ENCODE measurements at places on chromosomes 2 and 18.

- no peak for ATAC-seq
Measured at GRCh38 chr2:41543726-41544125, 504.1 kb upstream of the PKDCC start.

DNA sequence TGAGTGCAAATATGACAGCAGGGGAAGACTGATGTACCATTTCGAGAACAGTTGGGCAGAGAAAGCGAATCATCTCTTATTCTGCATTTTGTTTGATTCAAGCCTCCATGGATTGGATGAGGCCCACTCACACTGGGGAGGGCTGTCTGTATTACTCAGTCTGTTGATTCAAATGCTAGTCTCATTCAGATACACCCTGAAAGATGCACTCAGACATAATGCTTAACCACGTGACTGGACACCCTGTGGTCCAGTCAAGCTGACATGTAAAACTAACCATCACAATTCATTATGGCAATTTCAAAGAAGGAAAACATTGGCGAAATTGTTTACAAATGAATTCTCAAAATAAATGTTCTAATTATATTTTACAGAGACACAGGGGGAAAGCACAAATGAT lies 1210.2 kb downstream of the DPP10 start:
- no peak for ATAC-seq

DNA sequence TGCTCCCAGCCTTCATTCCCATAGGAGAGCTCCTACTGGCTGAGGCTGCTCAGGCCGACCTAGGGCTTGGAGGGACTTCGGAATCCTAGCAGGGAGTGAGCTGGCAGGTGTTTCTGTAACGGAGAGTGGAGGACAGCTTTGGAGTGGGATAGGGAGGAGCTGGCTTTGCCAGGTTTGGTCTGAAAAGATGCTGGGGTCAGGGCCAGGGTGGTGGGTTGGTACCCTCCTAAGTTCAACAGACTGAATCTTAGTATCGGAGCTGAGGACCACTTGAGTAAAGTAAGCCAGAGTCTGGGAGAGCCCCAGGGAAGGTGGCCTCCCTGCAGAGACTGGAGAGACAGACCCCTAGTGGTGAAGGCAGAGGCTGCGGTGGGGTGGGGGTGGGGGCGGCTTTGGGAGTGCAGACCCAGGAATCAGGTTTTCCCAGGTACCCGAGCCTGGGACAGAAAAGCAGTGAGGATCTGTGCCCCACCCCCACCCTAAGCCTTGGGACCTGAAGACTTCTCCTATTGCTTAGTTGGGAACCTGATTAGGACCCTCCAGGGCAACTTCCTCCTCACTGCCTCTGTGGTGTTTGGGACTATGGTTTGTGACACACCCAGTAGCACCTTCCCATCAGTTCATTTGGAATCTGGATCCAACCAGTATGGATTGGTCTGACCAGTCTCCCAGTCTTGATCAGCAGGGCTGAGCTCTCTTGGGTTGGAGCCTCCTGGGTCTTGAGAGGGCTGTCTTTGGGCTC lies 3.0 kb downstream of the CNNM4 start:
- no peak for ATAC-seq

GRCh38 chr18:42072407-42072806 lies 117.4 kb downstream of the PIK3C3 start:
- no peak for ATAC-seq

DNA sequence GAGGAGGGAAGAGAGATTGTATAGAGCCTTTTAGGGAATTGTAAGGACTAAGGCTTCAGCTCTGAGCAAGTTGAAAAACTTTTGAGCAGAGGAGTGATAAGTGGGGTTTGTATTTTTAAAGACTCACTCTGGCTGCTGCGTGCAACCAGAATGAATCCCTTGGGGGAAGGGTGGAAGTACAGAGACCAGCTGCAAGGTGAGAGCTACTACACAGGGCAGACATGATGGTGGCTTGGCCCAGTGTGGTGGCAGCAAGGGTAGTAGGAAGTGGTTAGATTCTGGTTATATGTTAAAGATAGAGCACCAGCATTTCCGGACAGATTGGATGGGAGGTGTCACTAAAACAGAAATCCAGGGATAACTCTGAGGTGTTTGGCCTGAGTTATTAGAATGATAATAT lies 10.1 kb upstream of the SESTD1 start:
- ATAC-seq: no peak

DNA sequence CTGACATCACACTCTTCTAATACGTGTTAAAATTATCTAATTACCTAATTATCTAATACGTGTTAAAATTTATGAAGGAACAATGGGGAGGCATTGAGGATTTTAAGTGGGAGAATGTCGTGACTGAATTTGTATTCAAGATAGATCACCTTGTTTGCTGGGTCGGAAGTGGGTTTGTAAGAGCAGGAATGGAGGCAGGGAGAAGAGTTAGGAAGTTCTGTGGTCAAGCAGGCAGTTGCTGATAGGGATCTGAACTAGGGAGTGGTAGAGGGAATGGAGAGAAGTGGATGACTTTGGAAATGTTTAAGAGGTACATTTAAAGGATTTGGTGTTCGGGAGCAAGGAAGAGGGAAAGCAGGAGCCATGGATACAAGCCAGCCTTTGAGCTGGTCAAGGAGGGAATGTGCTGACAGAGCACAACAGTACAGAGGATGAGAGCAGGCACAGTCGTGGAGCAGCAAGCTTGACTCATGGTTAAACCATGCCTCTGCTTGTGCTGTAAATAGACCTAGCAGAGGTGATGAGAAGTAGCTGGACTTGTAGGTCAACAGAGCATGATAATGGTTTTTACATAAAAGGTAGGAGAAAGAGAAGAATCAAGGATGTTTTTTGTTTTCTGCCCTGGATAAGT lies 16.2 kb downstream of the IL18RAP start:
- ATAC-seq: no peak

DNA sequence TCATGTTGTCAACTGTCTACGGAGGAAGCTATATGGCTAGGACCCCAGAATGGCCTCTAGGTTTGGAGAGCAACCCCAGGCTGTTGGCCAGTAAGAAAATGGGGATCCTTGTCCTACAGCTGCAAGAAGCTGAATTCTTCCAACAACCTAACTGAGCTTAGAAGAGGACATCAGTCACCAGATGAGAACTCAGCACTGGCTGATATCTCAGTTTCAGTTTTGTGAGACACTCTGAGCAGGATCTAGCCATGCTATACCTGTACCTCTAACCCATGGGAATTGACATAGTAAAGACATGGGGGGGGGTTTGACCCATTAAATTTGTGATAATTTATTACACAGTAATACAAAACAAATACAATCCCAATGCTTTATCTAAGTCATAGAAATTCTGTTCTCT lies 312.5 kb downstream of the ERBB4 start:
- no peak for ATAC-seq

- ATAC-seq: no peak
Measured at GRCh38 chr18:38466426-38466825, 900.8 kb upstream of the CELF4 start.

GRCh38 chr2:172437419-172438341 lies 10.3 kb downstream of the ITGA6 start:
- peak; percentile 71 for ATAC-seq

GRCh38 chr18:35024965-35025364 lies 16.2 kb upstream of the MAPRE2 start:
- no peak for ATAC-seq

DNA sequence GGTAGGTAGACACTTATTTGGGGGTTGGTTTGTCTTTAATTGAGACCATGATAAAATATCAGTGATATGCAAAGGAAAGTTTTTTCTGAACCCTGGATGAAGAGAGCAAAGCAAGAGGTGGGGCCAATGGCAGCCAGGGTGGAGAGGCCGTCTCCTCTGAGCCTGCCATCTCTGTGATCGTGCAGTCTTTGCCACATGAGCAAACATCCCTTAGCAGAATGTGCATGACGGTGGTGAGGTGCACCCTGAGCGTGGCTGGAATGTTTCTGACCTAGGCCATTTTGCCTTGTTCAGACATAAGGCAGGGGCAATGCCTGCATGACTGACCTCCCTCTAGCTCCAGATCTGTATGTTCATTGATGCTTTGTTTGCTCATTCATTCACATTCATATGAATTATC lies 6.0 kb downstream of the NCK2 start:
- no peak for ATAC-seq

DNA sequence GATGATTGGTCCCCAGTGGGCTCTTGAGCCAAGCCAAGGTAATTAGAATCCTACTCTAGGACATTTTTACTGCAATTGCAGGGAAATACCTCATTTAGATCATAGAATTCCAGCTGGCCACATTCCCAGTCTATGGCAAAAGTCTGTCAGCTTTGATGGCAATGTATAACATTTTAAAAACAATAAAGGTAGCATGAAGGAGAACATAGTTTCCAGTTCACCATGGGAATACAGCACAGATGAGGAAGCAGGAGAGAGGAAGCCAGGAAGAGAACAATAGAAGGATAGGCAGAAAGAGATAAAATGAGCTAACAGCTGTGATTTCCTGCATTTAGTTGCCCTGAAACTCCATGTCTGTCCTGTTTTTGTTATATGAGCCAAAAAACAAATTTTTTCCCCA lies 897.3 kb upstream of the DDX18 start:
- no peak for ATAC-seq

DNA sequence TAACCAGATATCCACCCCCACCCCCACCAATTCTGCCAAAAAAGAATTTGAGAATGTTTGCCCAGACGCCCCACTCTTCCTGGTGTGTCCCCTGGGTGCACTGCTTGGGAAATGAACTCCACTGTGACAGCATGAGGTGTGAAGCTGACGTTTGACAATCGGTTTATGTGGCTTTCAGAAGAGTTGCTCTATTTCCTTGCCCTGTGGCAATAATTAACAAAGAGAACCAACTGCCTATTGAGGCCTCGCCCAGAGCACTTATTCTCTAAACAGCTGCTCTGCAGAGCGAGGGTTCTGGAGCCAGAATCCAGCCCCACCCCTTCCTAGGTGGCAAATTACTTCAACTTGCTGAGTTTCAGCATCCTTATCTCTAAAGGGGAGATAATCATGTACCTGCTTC lies 115.8 kb upstream of the SIX3 start:
- no peak for ATAC-seq

GRCh38 chr2:158713523-158714138 lies 81.5 kb upstream of the DAPL1 start:
- no peak for ATAC-seq

DNA sequence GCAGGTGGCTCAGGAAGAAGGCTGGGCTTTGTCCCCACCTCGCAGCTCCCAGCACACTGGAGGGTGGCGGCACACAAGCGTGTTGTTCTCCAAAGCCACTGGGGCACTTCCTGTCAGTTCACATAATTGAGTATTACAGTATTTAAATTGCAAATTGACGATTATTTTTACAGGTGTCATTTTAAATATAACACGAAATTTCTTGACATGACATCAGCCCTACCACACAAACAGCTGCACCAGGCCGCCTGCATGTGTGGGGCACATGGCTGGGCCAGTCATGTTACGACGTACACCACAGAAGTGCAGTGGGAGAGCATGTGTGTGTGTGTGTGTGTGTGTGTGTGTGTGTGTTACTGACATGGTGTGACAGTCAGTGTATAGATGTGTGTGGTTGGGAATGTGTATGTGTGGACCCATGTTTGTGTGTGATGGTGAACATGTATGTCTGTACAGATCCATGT lies 155.6 kb downstream of the TTC32 start:
- no peak for ATAC-seq

GRCh38 chr2:39146630-39147029 lies 25.8 kb upstream of the SOS1 start:
- ATAC-seq: no peak

DNA sequence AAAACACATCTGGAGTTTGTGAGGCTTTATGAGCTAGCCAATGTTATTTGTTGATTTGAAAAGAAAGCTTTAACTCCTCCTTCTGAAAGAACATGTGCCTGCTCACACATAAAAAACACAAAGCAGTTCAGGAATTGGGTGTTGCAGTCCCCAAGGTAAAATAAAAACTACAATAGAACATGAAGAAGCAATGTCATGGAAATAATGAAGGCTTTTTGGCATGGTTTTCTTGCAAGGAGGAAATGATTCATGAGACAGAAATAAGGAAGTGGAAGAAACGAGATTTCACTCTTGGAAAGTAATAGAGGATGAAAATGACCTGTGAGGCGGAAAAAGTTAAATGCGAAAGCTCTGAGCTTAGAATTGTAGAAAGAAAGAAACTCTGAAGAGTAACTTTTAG lies 81.1 kb downstream of the TRIB2 start:
- ATAC-seq: no peak

GRCh38 chr2:12755384-12755783 lies 38.6 kb downstream of the TRIB2 start:
- no peak for ATAC-seq

GRCh38 chr2:183011743-183012142 lies 26.5 kb downstream of the NCKAP1 start:
- ATAC-seq: no peak

- ATAC-seq: no peak
Measured at GRCh38 chr18:55473058-55473457, 114.9 kb downstream of the TCF4 start.

- peak; percentile 45 for ATAC-seq
Measured at GRCh38 chr2:179096090-179096489, 46.2 kb upstream of the CCDC141 start.

DNA sequence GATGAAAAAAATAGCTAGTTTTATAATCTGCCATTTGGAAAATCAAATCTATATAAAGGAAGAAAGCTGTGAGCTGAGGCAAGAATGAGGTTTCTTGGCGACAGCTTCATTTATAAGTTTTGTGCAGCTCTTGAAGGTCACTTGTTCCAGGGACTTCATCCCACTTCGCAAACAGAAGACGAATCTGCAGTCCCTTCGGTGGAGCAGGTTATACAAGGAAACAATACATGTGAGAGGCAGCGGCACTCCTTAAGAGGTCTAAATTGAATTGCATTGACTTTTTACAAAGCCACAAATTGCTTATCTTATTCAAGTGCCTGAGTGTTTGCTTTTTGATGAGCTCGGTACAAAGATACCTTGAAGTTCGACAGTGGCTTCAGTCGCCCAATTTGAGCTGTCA lies 72.2 kb downstream of the C1QL2 start:
- ATAC-seq: no peak

DNA sequence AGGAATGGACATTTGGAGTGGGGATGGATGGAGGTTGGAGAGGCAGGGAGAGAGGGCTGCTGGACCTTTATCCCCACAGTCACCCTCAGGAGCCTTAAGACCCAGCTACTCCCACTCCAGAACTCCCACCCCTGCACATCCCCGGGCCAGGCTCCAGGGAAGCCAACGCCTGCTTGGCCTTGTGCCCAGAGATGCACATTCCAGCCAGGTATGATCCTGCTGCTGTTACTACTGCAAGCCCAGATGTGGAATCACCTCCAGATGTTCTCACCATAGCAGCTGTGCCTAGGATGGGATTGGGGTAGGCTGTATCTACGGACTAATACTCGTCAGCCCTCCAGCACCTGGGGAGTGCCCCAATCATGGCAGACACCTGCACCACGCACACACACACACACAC lies 71.7 kb downstream of the ZFP36L2 start:
- no peak for ATAC-seq

- ATAC-seq: no peak
Measured at GRCh38 chr18:79400591-79401381, 5.1 kb downstream of the NFATC1 start.

- no peak for ATAC-seq
Measured at GRCh38 chr2:26900831-26901321, 52.9 kb downstream of the DPYSL5 start.

DNA sequence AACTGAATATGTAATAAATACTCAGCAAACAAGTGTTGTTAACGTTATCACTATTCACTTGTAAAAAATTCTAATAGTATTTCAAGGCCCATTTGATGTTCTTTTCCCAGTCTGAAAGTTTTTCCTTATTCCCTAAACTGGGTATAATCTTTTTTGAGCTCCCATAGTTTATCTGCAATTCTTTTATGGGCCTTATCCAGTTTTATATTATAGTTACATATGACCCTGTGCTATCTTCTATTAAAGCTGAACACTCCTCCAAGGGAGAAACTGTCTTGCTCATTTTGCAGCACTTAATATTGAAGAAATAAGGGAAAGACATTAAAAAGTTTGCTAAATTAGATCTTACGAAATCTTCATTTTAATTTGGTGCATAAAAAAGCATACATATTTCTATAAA lies 13.9 kb downstream of the PELI1 start:
- no peak for ATAC-seq

Data from activated T-helper 17 cell treated with anti-CD3 and anti-CD28 coated beads, Interleukin-2, amount 50 U/mL, for 72 hours (primary cell).